ENCODE measurements at places on chromosomes 12 and 14.

DNA sequence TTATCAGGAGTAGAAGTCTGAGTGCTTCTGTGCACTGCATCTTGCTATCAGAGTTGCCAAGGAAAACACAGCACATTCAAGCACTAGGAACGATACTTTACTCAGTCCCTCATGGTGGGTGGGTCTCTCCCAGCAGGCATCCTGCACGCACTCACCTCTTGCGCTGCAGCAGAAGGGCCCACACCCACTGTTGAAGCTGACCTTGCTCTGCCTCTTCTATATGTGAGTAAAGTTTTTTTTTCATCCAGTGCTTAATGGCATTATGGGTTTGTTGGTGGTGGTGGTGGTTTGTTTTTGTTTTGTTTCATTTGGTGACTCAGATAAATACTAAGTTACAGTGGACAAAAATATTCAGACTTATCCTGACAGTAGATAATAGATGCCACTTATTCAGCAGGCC lies 348.5 kb downstream of the EGLN3 start:
- DNase-seq = no peak

DNA sequence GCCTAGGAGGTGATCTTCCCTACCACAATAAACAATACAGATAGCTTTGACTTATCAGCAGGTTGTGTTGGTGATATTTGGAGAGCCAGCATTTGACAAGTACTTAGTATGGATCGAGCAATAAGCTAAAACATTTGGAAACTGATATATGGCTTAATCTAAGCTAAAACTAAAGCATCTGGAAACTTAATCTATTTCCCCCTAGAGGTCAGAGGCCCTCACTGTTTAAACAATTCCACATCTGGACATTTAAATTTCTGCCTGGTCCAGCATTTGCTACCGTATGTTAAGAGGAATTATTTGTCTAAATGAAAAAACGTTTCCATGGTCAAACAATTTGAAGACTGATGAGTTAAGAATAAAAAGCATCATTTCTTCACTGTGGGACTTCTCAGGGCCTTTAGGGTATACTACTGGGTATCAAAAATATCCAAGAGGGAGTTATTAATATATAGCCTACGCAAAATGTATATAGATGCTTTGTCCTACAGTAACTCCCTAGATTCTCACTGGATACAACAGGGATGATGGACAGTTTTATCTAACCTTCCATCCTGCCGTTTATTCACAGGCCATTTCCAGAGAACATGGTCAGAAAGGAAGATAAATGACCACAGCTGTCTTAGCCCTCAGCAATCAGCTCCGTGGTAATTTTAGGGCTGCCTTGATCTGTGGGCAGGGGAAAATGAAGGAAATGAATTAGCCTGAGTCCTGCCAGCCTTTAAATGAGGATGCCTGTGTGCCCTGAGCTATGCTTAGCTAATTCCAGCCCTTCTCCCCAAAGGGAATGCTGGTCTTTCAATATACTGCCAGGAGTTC lies 135.4 kb upstream of the NUDT4 start:
- no peak for DNase-seq

- peak; percentile 55 for DNase-seq
Observed at GRCh38 chr14:63727231-63727735, 582 bp downstream of the SGPP1 start.

DNA sequence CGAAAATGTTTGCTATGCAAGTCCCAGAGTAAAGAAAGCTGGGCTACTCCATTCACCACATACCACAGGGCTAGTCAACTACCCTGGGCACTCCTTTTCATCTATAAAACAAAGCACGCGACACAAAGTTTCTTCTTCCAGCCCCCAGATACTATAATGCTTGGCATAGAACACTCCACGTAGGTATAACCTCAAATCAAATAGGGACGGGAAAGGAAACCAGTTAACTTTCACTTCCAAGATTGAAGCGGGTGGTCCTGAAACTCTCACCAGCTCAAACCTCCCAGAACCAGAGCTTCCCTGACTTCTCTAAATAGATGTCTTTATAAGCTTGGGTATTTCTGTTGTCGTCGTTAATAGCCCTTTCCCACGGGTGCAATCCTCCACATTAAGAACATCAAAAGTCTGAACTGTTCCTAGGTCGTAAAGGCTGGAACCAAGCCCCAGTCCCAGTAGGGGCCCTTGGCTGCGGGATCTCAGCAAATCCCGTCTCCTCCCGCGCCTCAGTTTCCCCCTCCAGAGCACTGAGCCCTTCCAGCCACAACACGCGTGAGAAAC lies 647 bp downstream of the LGMN start:
- peak; percentile 56 for DNase-seq

GRCh38 chr12:53483225-53483978 lies 15.9 kb downstream of the MAP3K12 start:
- DNase-seq = peak; percentile 32

- no peak for DNase-seq
Observed at GRCh38 chr14:104107101-104107581, 21.6 kb downstream of the ASPG start.

- DNase-seq = no peak
Observed at GRCh38 chr14:77865455-77865854, 65.5 kb downstream of the ADCK1 start.

DNA sequence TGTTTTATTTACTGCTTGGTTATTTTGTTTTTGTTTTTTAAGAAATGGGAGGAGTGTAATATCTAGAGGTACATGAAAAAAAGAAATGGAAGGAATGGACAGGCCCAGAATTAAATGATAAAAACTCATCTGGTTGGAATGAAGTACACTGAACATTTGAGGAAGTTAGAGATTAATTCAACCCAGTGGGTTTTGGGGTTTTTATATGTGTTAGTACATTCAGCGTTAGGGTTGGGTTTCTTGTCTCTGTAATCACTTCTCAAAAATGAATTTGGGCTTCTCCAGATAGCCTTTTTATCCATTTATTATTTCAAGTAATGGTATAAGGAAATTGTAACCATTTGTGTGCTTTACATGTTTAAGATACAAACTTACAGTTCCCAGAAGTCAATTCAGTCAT lies 19.5 kb upstream of the NUP107 start:
- no peak for DNase-seq

- DNase-seq = peak; percentile 64
Observed at GRCh38 chr12:57842342-57843294, 3.9 kb downstream of the CTDSP2 start.

DNA sequence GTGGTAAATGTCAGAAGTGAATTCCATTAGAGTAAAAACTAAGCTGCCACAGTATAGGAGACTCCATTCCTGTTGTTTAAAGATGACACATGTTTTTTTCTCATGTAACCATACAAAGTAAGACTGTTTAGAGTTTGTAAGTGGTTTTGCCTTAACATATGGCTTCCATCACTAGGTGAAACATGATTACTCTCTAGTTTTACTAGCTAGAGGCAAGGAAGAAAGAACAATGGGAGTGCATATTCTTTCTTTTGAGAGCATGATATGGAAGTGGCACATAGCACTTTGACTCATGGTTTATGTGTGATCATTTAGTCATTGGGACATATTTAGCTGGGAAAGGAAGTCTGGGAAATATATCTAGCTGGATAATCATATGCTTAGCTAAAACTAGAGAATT lies 7.7 kb downstream of the ATF7IP start:
- DNase-seq = no peak

DNA sequence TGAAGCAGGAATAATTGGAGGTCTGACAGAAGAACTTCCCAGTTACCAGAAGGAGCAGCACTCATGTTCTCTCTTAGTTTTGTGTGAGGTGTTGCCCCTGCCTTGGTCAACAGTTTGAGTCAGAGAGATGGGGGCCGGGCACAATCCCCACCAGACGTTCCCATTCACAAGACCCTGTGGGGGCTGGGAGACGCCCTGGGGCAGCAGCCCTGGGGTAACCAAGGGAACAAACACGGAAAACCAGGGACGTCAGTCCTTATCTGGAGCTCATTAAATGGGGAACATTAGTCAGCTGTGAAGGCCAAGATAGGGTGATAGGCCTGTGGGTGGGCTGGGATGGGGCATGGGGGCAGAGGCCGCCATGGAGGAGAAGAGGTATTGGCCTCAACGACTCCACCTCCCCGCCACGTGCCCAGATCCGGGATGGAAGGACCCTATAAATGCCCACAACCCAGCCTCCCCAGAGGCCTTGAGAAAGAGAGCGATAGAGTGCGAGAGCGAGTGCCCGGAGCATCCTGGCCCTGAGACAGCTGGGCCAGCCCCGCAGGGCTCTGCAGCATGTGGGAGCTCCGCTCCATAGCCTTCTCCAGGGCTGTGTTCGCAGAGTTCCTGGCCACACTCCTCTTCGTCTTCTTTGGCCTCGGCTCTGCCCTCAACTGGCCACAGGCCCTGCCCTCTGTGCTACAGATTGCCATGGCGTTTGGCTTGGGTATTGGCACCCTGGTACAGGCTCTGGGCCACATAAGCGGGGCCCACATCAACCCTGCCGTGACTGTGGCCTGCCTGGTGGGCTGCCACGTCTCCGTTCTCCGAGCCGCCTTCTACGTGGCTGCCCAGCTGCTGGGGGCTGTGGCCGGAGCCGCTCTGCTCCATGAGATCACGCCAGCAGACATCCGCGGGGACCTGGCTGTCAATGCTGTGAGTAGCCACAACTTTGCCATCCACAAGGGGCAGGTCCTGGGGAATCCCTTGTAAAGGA lies at the start of gene AQP2:
Gene AQP2, plus strand, starts transcription at position 465 of the 979 bp plus-strand sequence. Its CDS starts 94 bp downstream, at position 559.
- DNase-seq = no peak

DNA sequence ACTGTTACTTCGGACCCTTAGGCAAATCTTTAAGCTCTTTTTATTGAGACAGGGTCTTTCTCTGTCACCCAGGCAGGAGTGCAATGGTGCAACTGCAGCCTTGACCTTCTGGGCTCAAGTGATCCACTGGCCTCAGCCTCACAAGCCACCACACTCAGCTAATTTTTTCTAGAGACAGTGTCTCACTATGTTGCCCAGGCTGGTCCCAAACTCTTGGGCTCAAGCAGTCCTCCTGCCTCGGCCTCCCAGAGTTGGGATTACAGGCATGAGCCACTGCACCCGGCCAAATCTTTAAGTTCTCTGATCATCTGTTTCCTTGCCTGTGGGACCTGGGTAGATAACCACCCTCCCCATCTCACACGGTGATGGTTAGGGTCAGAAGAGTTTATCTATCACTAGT lies 2.3 kb upstream of the GPX2 start:
- no peak for DNase-seq

DNA sequence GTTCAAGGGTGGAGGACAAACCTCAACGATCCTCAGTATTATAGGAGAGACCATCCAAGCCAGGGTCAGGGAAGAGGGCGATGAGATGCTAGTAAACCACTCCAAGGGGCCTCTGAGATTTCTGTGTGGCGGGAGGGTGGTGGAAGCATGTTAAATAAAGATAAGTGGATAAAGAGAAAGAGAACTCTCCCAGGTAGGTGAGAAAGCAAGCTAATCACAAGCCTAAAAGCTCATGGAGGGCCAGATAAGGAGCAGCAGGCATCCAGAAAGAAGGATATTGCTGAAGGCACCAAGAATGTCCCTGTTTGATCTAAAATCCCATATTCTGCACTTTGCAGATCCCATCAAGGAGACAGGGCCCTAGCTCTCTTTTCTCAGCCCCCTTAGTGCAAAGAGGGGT lies 48.3 kb upstream of the PARP11 start:
- DNase-seq = no peak

DNA sequence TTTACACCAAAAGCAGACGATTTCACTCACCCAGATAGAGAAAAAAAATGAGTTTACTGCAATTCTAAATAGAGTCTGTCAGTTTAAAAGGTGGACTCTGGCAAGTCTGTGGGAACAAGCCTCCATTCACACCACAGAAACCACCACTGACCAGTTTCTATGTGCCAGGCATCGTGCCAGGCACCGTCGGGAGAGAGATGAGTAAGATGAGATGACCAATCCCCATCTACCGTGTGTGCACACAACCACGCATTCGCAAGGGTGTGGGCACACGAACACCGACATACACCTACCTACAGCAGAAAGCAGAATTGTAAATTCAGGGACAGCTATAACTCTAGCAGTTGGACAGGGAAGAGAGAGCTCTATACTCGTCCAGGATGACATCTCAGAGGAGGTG lies 58.3 kb downstream of the PRIMA1 start:
- DNase-seq = no peak

DNA sequence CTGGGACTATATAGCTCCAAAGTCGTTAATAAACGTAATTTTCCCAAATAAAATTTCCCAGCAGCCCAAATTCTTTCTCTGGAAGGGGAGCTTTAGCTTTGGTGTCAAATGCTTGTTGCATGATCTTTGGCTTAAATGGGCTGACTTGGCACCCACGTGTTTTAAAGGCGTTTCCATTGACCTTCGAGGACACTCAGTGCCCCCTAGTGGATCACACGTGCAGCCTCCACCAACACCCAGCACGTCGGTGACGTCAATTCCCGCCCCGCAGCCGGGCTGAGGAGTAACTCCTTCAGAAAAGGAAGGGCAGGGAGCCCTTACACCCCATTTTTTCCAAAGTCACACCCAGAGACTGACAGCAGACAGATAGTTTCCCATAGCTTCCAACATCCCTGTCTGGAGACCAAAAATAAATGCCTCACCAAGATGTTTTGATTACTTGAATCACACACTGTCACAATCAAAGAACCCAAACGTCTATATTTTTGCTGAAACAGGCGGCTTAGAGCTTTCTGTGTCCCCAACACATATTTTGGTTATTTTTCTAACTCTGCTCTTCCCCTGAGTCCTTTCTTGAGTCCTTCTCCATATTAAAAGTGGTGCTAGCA lies 707.9 kb downstream of the AACS start:
- DNase-seq = peak; percentile 39

- DNase-seq = no peak
Observed at GRCh38 chr14:66196670-66197069, 289.5 kb upstream of the CCDC196 start.

- DNase-seq = no peak
Observed at GRCh38 chr12:3685830-3686229, 67.1 kb downstream of the CRACR2A start.

DNA sequence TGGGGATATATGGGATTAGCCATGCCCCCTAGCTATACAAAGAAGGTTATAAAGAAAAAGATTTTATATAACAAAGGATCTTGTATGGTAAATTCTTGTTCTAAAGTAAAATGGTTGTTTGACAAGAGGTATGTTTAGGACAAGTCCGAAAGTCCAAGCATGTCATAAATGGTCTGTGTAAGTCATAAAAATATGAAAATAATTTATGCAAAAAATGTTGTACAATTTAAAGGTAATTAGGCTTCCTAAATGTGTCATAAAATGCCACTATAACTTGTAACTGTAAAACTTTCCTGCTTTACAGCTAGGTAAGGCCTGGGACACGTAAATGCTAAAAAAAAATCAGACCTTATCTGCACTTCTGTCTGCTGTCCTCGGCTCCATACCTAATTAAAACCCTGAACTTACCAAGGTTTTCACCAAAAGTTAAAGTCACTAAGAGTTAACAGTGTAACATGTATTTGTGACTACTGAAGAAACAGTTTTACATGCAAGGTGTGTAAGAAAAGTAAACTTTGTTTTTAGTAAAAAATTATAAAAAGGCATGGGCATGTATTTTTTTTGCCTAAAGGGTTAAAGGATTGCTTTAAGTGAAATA lies 110.0 kb upstream of the RESF1 start:
- DNase-seq = no peak

- DNase-seq = no peak
Observed at GRCh38 chr14:72243309-72244293, 311.4 kb downstream of the RGS6 start.

- no peak for DNase-seq
Observed at GRCh38 chr14:90412058-90412457, 15.2 kb downstream of the CALM1 start.
